Uterus (tissue), 4 donors: ENCODE measurements at places on chromosomes 7 and 10. TPM values are rescaled to one million over a fixed set of nuclear protein-coding genes. Genes with fewer than 3 reads are reported as not detected.

- DNase-seq = peak; percentile 29
These were observed 35.1 kb downstream of the GUSB start for GRCh38 chr7:65946904-65947303.

GRCh38 chr10:79380946-79381721 lies 33.9 kb downstream of the PPIF start:
- DNase-seq = peak; percentile 45

GRCh38 chr10:67666416-67667034 lies 29.5 kb downstream of the CTNNA3 start:
- no peak for DNase-seq

CHST3 gene
- 44.7 TPM for total RNA-seq

PDCD4 gene
- total RNA-seq = 123 TPM
